ENCODE measurements at places on chromosomes 4 and X. TPM values are rescaled to one million over a fixed set of nuclear protein-coding genes. Genes with fewer than 3 reads are reported as not detected.

APEX2 gene
- total RNA-seq, result 41.7 TPM

ZCCHC18 gene
- total RNA-seq, result 5.5 TPM

- no peaks in the 10 kb centered on the region for H3K4me1 ChIP-seq
- DNase-seq, result no peak
- H3K27ac ChIP-seq, result no peak overlapping the region
- no peaks in the 10 kb centered on the region for H3K27me3 ChIP-seq
These were observed 2595.3 kb downstream of the ARAP2 start for GRCh38 chr4:33649015-33649414.

DNA sequence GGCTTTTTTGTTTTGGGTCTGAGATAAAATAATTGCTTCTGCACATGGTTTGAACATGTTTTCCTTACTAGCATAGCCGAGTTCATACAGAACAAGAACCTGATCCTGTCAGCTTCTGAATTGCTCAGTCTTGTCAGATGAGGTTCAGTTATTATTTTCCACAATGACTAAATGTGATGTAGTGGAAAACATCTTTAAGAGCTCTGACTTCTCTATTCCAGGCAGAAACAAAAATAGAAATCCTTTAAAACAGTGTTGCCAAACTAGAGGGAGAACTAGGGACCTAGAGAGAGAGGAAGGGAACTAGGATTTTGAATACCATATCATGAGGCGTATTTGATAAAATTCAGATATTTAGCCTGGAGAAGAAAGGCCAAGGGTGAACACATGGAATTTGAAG lies 2.0 kb downstream of the ATP6AP2 start:
- no peak overlapping the region for H3K27ac ChIP-seq
- H3K27me3 ChIP-seq, result no peaks in the 10 kb centered on the region
- H3K4me3 ChIP-seq, result peak overlapping the region; percentile 29
- H3K4me1 ChIP-seq, result peaks cover 28% of the 10 kb centered on the region

DNA sequence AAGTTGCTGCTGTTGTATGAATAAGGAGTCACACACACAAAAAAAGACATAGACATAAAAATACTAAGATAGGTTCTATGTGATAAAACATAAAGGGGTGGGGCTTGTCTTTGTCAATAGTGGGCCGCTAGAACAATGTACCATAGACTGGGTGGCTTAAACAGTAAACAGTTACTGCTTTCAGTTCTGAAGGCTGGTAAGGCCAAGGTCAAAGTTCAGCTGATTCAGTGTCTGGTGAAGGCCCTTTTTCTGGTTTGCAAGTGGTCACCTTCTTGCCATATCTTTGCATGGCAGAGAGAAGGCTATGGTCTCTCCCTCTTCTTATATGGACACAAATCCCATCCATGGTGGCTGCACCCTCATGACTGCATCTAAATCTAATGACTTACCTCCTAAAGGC lies 1980.7 kb downstream of the PCDH7 start:
- H3K27ac ChIP-seq, result no peak overlapping the region
- no peaks in the 10 kb centered on the region for H3K4me1 ChIP-seq
- no peak for DNase-seq

GRCh38 chrX:107204068-107204605 lies 2.1 kb downstream of the NUP62CL start:
- H3K4me3 ChIP-seq, result no peak overlapping the region
- no peak overlapping the region for H3K27ac ChIP-seq
- no peaks in the 10 kb centered on the region for H3K36me3 ChIP-seq

- H3K4me1 ChIP-seq, result peaks cover 59% of the 10 kb centered on the region
- H3K27ac ChIP-seq, result peak overlapping the region; percentile 86
- H3K27me3 ChIP-seq, result no peaks in the 10 kb centered on the region
- DNase-seq, result no peak
These were observed 50.9 kb downstream of the NFKB1 start for GRCh38 chr4:102551958-102552565.

- peaks cover 5% of the 10 kb centered on the region for H3K27me3 ChIP-seq
- no peaks in the 10 kb centered on the region for H3K4me1 ChIP-seq
- DNase-seq, result no peak
- no peak overlapping the region for H3K4me3 ChIP-seq
These were observed 41.4 kb upstream of the RASSF6 start for GRCh38 chr4:73661646-73662119.

- no peaks in the 10 kb centered on the region for H3K4me1 ChIP-seq
- no peaks in the 10 kb centered on the region for H3K27me3 ChIP-seq
- H3K36me3 ChIP-seq, result peaks cover under 1% of the 10 kb centered on the region
- DNase-seq, result no peak
These were observed 37.0 kb downstream of the HPGDS start for GRCh38 chr4:94305466-94306225.

GRCh38 chr4:109708990-109709389 lies 5.7 kb upstream of the CASP6 start:
- H3K27me3 ChIP-seq, result no peaks in the 10 kb centered on the region
- DNase-seq, result no peak
- peaks cover 1% of the 10 kb centered on the region for H3K36me3 ChIP-seq
- H3K4me3 ChIP-seq, result no peak overlapping the region

DNA sequence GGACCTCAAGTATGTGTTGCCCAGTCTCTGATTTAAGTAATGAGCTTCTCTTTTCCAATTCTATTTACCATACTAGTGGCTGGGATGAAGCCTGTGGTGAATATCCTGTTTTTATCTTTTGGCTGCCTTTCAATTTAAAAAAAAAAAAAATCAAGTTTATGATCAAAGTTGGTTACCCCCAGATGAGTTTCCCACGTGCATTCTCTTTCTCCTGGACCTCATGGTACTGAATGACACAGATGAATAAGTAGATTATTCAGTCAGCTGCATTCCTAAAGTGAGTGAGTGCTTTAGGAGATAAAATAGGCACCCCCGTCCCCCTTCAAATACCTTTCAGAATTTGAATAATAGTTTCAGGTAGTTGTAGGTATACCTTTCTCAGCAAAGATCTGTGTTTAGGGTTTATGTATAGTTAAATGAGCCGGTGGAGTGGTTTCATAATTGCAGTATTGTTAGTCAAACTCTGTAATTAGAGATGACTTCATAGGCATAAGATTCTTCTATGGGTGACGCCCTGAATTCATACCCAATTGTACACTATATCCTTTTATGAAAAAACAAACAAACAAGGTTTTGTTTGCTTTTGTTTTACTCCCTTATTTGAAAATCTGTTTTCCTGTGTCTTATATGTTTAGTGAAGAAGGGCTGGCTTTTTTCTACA lies 41.9 kb downstream of the PLS3 start:
- H3K4me1 ChIP-seq, result no peaks in the 10 kb centered on the region
- no peak overlapping the region for H3K4me3 ChIP-seq
- no peak for DNase-seq
- no peak overlapping the region for H3K27ac ChIP-seq
- H3K27me3 ChIP-seq, result no peaks in the 10 kb centered on the region
- H3K36me3 ChIP-seq, result no peaks in the 10 kb centered on the region

- no peaks in the 10 kb centered on the region for H3K27me3 ChIP-seq
- H3K36me3 ChIP-seq, result no peaks in the 10 kb centered on the region
- H3K4me1 ChIP-seq, result no peaks in the 10 kb centered on the region
These were observed 1016.0 kb downstream of the ARAP2 start for GRCh38 chr4:35228313-35228712.

All from activated naive CD8-positive, alpha-beta T cell treated with anti-CD3 and anti-CD28 coated beads for 36 hours (primary cell).